ENCODE measurements at places on chromosomes 6 and 20. TPM values are rescaled to one million over a fixed set of nuclear protein-coding genes. Genes with fewer than 3 reads are reported as not detected.

The ID1 gene
- 395 TPM for total RNA-seq

The FAM83C gene
- total RNA-seq, result not detected

The CDKN1A gene
- 162 TPM for total RNA-seq

The MPC1 gene
- total RNA-seq, result 41.1 TPM

The SLC12A5 gene
- 0.06 TPM for total RNA-seq

The HCK gene
- total RNA-seq, result not detected

The SLC22A7 gene
- total RNA-seq, result not detected

The DEFB114 gene
- total RNA-seq, result not detected

The CD93 gene
- total RNA-seq, result 13.4 TPM

The OR2H1 gene
- total RNA-seq, result not detected

The LST1 gene
- not detected for total RNA-seq

The FNDC11 gene
- total RNA-seq, result 0.12 TPM

The LIME1 gene
- total RNA-seq, result 2.1 TPM

The CNR1 gene
- total RNA-seq, result 1.3 TPM

The CALHM6 gene
- total RNA-seq, result 0.31 TPM

The PSMB8 gene
- total RNA-seq, result 65.9 TPM

The GPX5 gene
- total RNA-seq, result not detected

The POM121L2 gene
- not detected for total RNA-seq

The CHRNA4 gene
- not detected for total RNA-seq

The STMND1 gene
- not detected for total RNA-seq

The HLA-DQB1 gene
- not detected for total RNA-seq

The SLC17A1 gene
- total RNA-seq, result not detected

The CMTR1 gene
- total RNA-seq, result 34.0 TPM

The XKR7 gene
- total RNA-seq, result not detected

The ISM1 gene
- total RNA-seq, result 0.06 TPM

The CEP250 gene
- 20.5 TPM for total RNA-seq

The GSTA2 gene
- total RNA-seq, result not detected

The SSTR4 gene
- total RNA-seq, result 0.13 TPM

The DEFB132 gene
- total RNA-seq, result not detected

The LEMD2 gene
- 40.4 TPM for total RNA-seq

The AKAP12 gene
- total RNA-seq, result 456 TPM

The TREML2 gene
- total RNA-seq, result not detected

The VWA7 gene
- 0.19 TPM for total RNA-seq

The SLC22A16 gene
- total RNA-seq, result not detected

All from aortic smooth muscle cell (primary cell).